ENCODE measurements at places on chromosomes 2 and 18. TPM values are rescaled to one million over a fixed set of nuclear protein-coding genes. Genes with fewer than 3 reads are reported as not detected.

GRCh38 chr18:25181993-25182392 is 170.0 kb downstream of the ZNF521 start:
- no peak for DNase-seq
- no peaks in the 10 kb centered on the region for H3K4me1 ChIP-seq
- H3K27me3 ChIP-seq = peaks cover 92% of the 10 kb centered on the region
- H3K27ac ChIP-seq = no peak overlapping the region
- no peaks in the 10 kb centered on the region for H3K36me3 ChIP-seq

- no peaks in the 10 kb centered on the region for H3K4me1 ChIP-seq
- H3K27ac ChIP-seq = no peak overlapping the region
These were observed 580.9 kb upstream of the HNMT start for GRCh38 chr2:137383391-137383790.

- H3K27ac ChIP-seq = no peak overlapping the region
- DNase-seq = no peak
- H3K4me3 ChIP-seq = no peak overlapping the region
These were observed 129.9 kb downstream of the SPTBN1 start for GRCh38 chr2:54586062-54586461.

- H3K4me3 ChIP-seq = no peak overlapping the region
- H3K36me3 ChIP-seq = no peaks in the 10 kb centered on the region
- H3K27me3 ChIP-seq = no peaks in the 10 kb centered on the region
These were observed 447.2 kb upstream of the TNP1 start for GRCh38 chr2:217307023-217307422.

DNA sequence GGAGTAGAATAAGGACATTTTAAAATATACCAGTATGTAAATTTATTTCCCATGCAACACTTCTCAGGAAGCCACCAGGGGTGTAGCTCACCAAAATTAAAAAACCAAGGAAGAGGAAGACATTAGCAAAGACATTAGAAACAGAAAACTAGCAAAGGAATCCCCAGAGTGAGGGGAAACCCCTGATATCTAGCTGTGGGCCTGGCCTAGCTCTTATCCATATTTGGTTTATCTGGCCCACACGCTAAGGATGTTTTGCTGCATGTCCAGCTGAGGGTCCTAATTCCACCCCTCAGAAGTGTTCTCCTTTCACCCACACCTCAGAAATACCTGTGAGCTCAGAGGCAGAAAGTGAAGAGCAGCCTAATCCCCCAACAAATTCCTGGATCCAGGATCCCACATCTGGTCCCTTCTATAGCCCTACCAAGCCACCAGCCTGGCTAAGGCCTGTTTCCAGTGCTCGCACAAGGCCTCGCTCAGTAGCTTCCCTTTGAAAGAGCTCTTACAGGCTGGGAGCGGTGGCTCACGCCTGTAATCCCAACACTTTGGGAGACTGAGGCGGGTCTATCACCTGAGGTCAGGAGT is 17.4 kb downstream of the OSBPL1A start:
- no peaks in the 10 kb centered on the region for H3K36me3 ChIP-seq
- no peak for DNase-seq
- H3K4me1 ChIP-seq = no peaks in the 10 kb centered on the region
- no peak overlapping the region for H3K4me3 ChIP-seq

DNA sequence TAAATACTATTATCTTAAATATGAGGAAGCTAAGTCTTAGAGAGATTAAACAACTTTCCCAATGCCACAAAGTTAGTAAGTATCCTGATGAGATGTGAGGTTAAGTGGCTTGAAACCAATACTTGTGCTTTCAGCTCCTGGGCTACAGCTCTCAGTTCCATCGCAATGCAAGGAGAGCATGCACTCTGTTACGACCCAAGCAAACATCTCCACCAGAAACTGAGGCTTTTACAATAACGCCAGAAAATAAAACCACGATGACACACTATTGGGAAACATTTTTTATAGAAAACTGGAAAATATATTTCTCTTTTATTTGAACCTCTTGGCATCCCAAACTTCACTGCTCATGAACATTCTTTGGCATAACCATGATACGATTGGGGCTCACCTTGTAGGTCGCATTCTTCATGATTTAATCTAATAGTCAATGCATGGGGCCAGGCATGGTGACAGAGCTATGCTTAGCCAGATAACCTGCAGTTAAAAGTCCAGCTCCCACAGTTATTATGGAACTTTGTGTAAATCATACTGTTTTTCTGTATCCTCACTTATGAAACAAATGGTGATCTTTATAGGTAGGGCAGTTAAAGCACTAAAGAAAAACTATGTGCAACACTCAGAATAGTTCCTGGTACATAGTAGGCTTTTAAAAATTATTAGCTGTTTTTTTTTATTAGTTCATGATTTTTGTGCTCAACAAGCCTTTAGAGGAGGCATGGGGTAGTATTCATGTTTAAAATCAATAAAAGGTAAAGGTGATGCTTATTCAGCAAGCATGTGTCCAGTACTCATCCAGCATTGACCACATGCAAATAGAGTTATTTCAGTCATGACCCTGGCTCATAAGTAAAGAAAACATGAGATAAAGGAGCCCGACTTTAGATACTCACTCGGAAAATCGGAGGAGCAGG is 238.3 kb upstream of the TRIB2 start:
- DNase-seq = peak; percentile 2
- H3K36me3 ChIP-seq = no peaks in the 10 kb centered on the region
- H3K4me3 ChIP-seq = no peak overlapping the region
- H3K4me1 ChIP-seq = peaks cover 13% of the 10 kb centered on the region
- 0 out of 2 replicates have a peak overlapping the region, but pooled peaks have one; percentile 4 for H3K27ac ChIP-seq

DNA sequence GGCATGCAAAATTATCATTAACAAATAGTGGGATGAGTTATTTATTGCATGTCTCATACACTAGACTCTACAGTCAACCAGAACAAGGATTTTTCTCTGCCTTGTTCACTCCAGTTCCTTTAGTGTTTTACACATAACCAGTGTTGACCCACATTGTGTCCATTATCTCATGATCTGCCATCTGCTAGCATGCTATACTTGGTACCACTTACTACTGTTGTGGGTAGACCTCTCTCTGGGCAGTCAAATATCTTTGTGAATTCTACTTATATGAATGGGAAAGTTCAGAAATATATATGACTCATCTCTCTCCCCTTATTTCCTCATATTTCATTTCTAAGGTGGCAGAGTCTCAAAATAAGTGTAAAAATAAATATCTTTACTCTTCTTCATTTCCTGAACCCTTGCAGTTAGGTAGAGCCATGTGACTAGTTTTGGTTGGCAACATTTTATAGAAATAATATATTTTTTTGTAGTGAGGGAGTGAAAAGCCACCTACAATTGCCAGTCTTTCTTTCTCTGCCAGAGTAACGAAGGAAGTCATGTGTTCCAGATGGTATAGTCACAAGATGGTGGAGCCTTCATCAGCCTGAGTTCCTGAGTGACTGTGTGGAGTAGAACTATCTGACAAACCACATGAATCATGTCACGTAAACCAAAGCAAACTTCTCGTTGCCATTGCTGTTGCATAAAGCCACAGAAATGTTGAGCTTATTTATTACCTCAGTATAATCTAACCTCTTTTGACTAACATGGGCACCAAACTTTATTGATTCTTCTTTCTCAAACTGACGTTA is 704.0 kb downstream of the RNF144A start:
- H3K27ac ChIP-seq = peak overlapping the region; percentile 55
- H3K36me3 ChIP-seq = no peaks in the 10 kb centered on the region
- peak; percentile 38 for DNase-seq
- H3K4me3 ChIP-seq = no peak overlapping the region
- H3K4me1 ChIP-seq = peaks cover 24% of the 10 kb centered on the region

The SPATA3 gene
- not detected for total RNA-seq

- no peaks in the 10 kb centered on the region for H3K27me3 ChIP-seq
- H3K27ac ChIP-seq = no peak overlapping the region
- no peak overlapping the region for H3K4me3 ChIP-seq
- DNase-seq = no peak
- H3K36me3 ChIP-seq = no peaks in the 10 kb centered on the region
- H3K4me1 ChIP-seq = peaks cover 7% of the 10 kb centered on the region
These were observed 67.6 kb downstream of the SDC1 start for GRCh38 chr2:20157193-20157891.

GRCh38 chr18:59220784-59221765 is 1.1 kb downstream of the GRP start:
- H3K27me3 ChIP-seq = peaks cover 81% of the 10 kb centered on the region
- no peaks in the 10 kb centered on the region for H3K4me1 ChIP-seq
- H3K27ac ChIP-seq = no peak overlapping the region
- no peak for DNase-seq

DNA sequence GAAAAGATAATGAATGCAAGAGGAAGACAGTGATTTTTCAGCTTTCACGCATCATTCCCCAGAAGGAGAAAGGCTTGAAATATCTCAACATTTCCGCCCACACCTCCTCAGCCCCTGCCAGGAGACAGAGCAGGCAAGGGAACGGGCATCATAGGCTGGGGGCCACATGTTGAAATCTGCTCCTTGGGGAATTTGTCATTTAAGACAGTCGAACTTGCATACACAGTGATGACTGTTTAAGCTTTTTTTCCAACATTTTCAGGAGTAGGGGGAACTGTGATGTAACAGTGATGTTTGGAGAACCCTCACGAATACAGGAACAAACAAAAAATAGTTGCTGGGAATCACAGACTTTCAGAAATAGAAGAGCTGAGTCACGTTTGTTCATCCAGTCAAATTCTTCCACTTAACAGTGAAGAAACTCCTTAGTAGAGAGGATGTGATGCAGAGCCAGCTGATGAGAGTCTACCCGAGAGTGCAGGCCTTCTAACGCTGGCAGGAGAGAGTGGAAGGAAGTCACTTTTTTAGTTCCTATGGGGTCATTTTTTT is 266.8 kb downstream of the ALPK2 start:
- no peaks in the 10 kb centered on the region for H3K27me3 ChIP-seq
- peaks cover 27% of the 10 kb centered on the region for H3K36me3 ChIP-seq
- peaks cover 48% of the 10 kb centered on the region for H3K4me1 ChIP-seq
- DNase-seq = peak; percentile 82
- no peak overlapping the region for H3K4me3 ChIP-seq

The UGT1A5 gene
- total RNA-seq = not detected

DNA sequence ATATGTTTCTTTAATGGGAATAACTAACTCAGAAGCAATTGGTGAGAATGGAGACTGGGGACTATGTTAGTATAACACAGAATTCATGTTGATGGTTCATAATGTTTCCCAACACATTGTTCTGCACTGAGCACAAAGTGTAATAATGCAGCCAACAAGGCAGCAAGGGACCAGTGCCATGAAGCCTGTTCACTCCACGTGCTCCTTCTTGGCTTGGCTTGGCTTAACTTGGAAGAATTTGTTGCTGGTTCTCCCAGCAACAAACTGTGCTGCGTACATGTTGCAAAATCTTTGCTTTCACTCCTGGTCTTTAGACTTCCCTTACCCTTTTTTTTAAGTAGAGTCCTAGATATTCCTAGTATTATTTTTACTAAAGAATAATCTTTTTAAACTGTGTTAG is 129.7 kb downstream of the MAP3K20 start:
- no peak for DNase-seq
- H3K36me3 ChIP-seq = peaks cover 9% of the 10 kb centered on the region
- no peak overlapping the region for H3K27ac ChIP-seq
- no peak overlapping the region for H3K4me3 ChIP-seq
- H3K4me1 ChIP-seq = peaks cover 13% of the 10 kb centered on the region
- H3K27me3 ChIP-seq = no peaks in the 10 kb centered on the region

GRCh38 chr18:45837283-45838070 is 12.0 kb downstream of the SIGLEC15 start:
- H3K4me1 ChIP-seq = peaks cover 7% of the 10 kb centered on the region
- H3K4me3 ChIP-seq = no peak overlapping the region
- H3K27me3 ChIP-seq = no peaks in the 10 kb centered on the region

The TXNDC2 gene
- total RNA-seq = 0.87 TPM

DNA sequence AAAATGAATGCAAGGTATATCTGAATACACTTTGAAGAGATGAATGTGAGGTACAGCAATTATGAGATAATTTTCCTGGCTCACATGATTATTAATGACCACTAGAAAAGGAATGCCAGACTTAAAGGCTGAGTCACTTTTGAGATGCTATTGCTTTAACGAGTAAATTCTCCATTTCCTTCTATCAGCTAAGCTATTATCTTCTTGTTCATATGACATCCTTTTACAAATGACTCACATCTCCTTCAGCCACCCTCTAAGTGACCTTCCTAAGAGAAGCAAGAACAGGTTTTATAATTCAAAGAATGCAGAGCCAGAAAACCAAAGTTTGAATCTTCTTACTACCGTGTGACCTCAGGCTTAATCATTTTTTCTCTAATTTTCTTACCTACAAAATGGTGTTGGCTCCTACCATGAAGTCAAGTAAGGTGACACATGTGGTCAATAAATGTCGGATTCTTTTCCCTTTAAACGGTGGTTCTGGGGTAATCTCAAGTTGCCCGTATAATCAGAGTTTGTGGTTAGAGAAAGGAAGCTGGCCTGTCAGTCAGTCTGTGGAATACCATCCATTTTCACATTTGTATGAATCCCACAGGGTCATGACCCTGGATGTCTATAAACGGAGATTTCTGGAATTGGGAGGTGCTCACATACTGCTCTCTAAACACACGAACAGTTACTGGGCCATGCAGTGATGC is 184.0 kb upstream of the PID1 start:
- H3K4me1 ChIP-seq = peaks cover 12% of the 10 kb centered on the region
- DNase-seq = peak; percentile 69
- no peaks in the 10 kb centered on the region for H3K36me3 ChIP-seq
- H3K4me3 ChIP-seq = no peak overlapping the region

- no peaks in the 10 kb centered on the region for H3K36me3 ChIP-seq
- no peak overlapping the region for H3K4me3 ChIP-seq
- no peak overlapping the region for H3K27ac ChIP-seq
These were observed 84.0 kb downstream of the HDAC4 start for GRCh38 chr2:239316562-239317465.

GRCh38 chr2:129768485-129769184 is 210.8 kb upstream of the RAB6C start:
- H3K4me1 ChIP-seq = no peaks in the 10 kb centered on the region
- peaks cover 27% of the 10 kb centered on the region for H3K27me3 ChIP-seq
- no peaks in the 10 kb centered on the region for H3K36me3 ChIP-seq
- DNase-seq = no peak
- no peak overlapping the region for H3K27ac ChIP-seq

- no peaks in the 10 kb centered on the region for H3K4me1 ChIP-seq
- H3K27ac ChIP-seq = no peak overlapping the region
- no peak for DNase-seq
- no peaks in the 10 kb centered on the region for H3K36me3 ChIP-seq
- H3K27me3 ChIP-seq = no peaks in the 10 kb centered on the region
- H3K4me3 ChIP-seq = no peak overlapping the region
These were observed 13.5 kb downstream of the EEF1B2 start for GRCh38 chr2:206173147-206173546.

DNA sequence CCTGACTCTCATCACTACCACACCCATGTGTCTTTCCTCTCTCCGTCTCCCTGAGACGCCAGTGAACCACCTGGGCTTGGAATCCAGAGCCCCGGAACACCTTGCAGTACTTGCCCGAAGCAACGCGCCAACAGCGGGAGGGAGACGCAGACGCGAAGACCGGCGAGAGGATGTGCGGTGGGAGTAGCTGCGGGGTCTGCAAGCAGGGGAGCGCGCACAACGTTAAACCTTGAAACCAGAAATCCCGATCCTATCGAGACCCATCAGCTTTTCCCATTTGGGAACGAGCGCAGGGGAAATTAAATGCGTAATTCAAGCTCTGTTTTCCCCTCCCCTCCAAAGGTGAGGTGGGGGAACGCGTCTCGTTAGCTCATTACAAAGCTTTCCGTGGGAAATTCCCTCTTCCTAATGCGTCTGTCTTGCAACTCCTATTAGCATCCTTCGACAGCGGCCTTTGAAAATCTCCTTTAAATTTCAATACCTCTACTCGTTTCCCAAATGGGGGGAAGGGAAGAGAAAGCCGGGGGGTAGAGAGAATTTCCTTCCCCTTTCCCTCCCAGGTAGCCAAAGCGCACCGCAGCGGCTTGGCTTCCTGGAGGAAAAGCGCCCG is 421 bp upstream of the CNTNAP5 start:
- no peaks in the 10 kb centered on the region for H3K4me1 ChIP-seq
- H3K36me3 ChIP-seq = no peaks in the 10 kb centered on the region
- no peak overlapping the region for H3K4me3 ChIP-seq
- peaks cover 5% of the 10 kb centered on the region for H3K27me3 ChIP-seq
- DNase-seq = no peak
- H3K27ac ChIP-seq = no peak overlapping the region

Measured in PC-3 (cell line).